ENCODE measurements at places on chromosomes 11 and 22.

GRCh38 chr22:31192513-31192912 is 19.6 kb upstream of the LIMK2 start:
- no peak for DNase-seq

DNA sequence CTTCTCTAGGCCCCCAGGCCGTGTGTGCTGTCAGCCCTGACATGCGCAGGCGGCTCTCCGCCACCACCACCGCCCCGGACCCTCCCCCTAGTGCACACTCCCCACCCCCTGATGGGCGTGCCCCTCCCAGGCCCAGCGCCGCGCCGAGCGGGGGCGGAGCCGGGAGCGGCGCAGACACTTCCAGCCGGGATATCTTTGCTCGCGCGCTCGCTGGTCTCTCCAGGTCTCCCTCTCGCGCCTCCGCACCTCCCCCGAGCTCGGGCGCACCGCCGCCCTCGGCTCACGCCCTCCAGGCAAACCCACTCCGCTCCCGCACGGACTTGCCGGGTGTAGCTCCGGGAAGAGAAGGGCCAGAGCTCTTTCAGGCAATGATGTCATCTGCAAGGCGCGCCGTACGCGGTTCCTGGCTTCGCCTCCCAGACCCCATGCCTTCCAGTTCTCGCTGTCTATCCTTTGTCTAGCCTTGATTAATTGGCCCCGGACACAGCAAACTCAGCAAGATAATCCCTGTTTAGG is at the start of gene SCN3B:
TSS of gene SCN3B (minus strand) at position 59 of the 516 bp plus-strand sequence. CDS start 823 bp downstream, outside the sequence.
- peak; percentile 60 for DNase-seq

- DNase-seq, result no peak
Observed at GRCh38 chr11:99154277-99154676, 133.5 kb downstream of the CNTN5 start.

DNA sequence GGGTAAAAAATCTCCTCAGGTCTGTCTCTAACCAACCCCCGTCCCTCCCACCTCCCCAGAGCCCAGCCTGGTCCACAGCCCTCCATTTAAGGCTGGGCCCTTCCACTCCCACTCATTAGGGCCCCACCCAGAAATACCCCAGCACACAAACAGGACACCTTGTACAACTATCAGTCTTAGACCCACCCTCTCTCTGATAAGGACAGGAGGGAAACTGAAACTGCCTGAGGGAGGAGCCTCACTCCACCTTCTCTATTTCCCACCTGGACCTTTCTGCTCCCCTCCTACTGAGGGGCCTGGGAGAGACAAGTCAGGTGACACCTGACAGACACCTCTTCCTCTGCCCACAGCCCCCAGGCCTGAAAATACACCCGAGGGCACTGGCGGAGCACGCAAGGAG is 90.2 kb downstream of the PLEKHA7 start:
- no peak for DNase-seq

- DNase-seq, result no peak
Observed at GRCh38 chr11:11476499-11476898, 123.4 kb upstream of the CSNK2A3 start.

DNA sequence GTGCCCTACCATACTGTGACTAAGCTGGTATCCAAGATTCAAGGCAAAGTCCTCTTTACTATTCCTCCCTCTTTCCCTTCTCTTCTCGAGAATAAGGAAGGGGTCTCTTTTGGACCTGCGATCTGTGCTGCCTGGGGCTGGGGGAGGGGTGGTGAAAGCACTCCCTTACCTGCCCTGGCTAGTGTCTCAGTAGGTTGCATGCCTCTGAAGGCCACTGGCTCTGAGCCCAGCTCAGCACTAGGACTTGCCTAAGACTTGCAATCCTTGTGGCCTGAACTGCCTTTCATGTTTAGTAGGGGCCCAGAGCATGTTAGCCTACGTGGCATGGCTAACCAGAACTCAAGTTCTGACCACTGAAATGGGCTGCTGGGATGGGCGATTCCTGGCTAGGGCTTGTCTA is 13.0 kb upstream of the REXO2 start:
- no peak for DNase-seq

DNA sequence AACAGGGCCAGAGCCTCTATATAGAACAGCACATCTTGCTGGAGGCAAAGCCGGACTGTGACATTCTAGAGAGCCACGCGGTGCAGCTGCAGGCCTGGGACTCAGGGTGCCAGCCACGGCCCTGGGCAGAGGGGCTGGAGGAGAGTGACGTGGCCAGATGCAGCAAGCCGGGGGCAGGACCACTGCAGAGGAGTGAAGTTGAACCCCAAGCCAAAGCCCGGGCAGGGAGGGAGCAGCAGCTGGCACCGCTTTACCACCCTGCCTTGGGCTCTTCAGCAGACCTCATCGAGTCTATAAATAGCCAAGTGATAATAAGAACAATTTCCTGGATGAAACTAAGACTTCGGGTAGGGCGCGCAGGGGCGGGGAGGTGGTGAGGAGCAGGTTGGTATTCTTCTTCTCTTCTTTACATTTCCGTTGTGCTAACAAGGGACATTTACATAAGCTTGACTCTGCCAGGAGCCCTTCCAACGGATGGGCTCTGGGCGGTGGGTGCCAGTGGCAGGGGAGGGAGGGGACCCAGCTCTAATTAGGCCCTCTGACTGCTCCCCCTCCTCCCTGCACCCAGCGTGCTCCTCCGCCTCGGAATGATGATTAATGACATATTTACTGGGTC is 110.2 kb downstream of the ST3GAL4 start:
- DNase-seq, result peak; percentile 18
